ENCODE measurements at places on chromosomes 16 and 17.

DNA sequence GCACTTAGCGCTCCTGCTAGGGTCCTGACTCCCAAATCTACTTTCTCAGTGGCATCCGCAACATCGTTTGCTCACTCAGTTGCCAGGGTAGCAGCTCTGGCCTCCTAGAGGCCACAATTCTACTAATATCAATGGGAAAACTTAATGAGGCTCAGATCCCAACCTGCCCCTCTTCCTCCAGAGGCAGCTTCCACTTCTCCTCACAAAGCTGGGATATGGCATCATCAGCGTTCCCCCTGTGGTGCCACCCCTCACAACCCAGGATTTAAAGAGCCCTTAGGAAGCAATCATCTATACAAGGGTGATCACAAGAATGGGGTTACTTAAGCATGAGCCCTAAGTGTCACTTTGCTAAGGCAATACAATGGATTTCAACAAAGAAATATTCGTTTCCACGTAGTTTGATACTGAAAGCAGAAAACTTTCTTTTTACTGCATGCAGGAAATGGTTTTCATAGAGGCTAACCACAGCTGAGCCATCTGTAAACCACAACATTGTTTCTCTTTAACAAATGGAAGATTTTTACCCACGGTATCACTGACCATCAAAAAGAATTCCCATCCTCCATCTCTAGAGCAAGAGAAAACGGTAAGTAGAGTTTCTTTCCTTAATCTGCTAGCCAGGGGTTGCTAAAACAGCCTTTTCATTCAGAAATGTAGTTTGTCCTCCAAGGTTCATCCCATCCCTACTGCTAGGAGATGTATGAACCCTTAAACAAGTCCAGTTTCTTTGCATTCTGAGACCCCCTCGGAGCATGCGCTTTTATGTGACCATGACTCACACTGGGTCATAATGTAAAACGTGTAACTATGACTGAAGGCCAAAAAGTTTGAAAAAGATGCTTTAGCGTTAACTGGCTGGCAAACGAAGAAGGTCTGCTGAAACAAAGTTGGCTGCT is 68.3 kb upstream of the BCAR1 start:
- DNase-seq = no peak

DNA sequence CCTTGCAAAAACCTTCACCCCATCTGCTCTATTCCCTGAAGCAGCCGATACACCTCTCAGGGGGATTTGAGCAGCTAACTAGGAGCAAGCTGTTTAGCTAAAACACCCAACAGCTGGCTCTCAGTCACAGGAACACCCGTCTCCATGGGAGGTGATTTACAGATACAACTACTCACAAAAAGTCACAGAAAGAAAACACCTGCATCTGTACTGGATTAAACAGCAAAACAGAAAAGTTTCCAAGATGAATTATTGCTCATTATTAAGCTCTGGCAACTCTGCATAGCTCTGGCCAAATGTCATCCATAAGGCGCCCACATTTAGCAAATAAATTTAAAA is 22.3 kb downstream of the GJC1 start:
- DNase-seq = no peak

DNA sequence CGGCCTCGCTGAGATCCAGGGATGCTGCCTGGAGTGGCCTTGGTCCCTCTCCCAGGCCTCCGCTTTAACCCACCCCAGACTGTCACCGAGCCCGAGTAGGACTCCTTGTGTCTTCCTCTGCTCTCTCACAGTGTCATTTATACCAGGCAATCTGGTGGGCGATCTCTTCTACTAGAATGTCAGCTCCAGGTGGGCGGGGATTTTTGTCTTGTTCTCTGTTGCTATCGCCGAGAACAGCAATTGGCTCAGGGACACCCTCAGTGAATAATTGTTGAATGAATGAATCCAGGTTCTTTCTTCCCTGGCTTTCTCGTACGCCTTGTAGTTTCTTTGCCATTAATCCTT is 591 bp downstream of the DHX38 start:
- DNase-seq = no peak

GRCh38 chr16:51382211-51382610 is 231.1 kb upstream of the SALL1 start:
- DNase-seq = no peak

GRCh38 chr17:51224402-51225262 is 35.2 kb downstream of the MBTD1 start:
- no peak for DNase-seq

DNA sequence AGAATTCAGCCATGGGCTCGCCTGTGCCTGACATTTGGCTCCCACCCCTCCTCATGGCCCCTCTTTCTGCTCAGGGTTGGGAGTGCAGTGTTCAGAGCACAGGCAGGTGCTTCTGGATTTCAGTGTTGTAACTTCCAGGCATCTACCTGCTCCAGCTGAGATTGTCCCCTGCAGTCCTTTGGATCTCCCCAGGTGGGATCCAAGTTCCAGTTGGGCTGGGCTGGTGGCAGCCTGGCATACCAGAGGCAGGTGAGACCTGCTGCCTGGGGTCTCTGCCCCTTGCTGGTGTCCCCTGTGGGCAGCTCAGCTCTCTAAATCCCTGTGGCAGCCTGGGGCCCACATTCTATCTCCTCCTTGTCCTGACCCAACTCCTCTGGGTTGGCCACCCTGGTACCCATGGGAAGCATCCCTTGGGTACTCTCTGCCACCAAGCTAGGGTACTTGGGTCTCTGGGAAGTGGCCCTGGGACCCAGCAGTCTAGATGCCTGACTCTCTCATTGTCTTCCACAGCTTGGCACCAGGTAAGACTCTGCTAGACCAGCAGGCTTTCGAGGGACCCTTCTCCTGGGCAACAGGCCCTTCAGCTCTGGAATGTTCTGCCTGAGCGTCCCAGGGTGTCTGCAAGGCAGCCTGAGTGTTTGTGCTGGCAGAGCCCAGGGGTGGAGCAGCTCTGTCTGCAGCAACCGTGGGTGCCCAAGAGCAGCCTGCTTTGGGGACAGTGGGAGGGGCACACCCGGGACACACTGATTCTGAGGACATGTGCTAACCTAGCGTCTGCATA is 42.5 kb downstream of the DNAH17 start:
- no peak for DNase-seq

All from cortex of kidney (tissue), 1 donor.